ENCODE measurements at places on chromosomes 11 and 22. TPM values are rescaled to one million over a fixed set of nuclear protein-coding genes. Genes with fewer than 3 reads are reported as not detected.

- peak; percentile 95 for DNase-seq
Observed at GRCh38 chr11:65420979-65421793, 1.4 kb upstream of the NEAT1 start.

- DNase-seq, result peak; percentile 20
Observed at GRCh38 chr11:76918941-76919386, 58.2 kb downstream of the ACER3 start.

DNA sequence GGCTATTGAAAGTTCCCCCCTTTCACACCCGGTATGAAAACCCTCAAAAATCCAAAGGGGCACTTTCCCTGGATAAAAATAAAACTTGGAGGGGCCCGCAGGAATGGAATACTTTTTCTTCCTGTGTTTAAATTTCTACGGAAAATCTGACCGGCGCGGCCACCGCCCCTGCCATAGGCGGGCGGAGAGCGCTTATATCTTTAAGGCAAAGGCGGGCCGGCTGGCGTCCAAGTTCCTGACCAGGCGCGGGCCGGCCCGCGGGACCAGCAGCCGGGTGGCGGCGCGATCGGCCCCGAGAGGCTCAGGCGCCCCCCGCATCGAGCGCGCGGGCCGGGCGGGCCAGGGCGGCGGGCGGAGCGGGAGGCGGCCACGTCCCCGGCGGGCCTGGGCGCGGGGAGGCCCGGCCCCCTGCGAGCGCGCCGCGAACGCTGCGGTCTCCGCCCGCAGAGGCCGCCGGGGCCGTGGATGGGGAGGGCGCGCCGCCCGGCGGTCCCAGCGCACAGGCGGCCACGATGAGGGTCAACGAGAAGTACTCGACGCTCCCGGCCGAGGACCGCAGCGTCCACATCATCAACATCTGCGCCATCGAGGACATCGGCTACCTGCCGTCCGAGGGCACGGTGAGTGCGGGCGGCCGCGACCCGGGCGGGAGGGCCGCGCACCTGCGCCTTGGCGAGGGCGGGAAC, at the start of gene ANO1:
ANO1 (plus strand) TSS at position 223 of the 686 bp plus-strand sequence; CDS start at position 513, 290 bp downstream.
- DNase-seq, result no peak

- DNase-seq, result no peak
Observed at GRCh38 chr11:122270535-122270934, 154.5 kb upstream of the BLID start.

DNA sequence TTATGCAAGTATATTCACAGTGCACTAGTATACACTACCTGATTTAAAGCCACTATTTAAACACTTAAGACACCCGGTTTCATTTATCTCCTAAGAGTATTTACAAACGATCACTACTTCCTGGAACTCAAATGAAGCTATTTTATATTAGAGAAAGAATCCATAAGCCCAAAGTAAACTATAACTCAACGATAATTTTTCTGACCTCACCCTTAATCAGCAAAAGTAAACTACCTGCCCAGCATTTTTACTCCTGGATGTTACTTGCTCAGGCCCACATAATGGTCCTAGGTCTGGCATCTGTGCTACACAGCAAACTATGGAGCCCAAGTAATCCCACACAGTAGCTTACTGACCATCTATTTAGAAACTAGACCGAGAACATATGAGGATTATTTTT, 33.4 kb downstream of the TSG101 start:
- no peak for DNase-seq

GRCh38 chr11:106950067-106950491, 68.2 kb downstream of the GUCY1A2 start:
- no peak for DNase-seq

DNA sequence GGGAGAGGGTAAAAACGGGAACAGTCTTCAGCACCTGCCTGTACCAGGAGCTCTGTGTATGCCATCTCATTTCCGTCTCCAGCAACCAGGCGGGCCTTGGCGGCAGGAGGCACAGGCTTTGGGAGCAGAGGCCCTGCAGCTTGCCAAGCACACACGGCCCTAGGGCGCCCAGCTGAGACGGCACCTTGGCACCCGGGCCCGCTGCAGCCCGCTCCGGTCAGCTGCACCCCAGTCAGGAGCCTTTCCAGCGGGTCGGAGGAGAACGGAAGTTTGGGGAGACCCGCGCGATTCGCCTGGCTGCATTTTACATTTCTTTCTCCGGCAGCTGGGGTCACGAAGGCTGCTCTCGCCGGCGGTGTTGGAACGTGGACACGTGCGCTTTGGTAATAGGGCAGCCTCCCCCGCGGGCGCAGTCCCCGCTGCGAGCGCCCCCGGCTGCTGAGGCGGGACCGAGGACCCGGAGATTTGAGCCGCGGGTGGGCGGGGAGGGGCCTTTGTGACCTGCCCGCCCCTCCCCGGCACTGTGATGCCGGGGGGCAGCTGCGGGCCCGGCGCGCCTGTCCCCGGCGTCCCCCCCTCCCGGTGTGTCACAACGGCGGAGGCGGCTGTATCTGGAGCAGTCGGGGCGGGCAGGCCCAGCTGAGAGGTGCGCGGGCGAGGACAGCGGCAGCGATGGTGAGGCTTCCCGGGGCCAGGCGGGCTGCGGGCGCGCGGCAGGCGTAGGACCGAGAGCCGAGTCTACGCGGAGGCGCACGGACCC, at the start of gene TUBA8:
TUBA8 (plus strand) TSS at position 616 of the 760 bp plus-strand sequence; CDS start at position 673, 57 bp downstream.
- no peak for DNase-seq

DNA sequence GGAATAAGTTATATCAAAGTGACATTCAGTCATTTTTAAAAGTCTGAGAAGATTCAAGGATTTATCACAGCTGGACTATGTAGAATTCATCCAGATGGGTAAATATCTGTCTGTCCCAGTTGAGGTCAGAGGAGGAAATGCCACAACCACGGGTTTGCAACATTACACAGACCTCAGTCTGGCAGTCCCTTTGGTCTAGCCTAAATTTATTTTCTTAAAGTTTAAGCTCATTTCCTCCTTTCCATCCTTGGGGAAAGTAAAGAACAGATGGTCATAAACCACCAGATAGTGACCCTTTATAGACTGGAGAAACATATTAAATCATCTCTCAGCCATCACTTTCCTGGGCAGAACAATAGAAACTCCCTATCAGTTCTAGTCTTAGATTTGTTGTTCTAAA, 238.4 kb upstream of the DDI1 start:
- peak; percentile 53 for DNase-seq

DNA sequence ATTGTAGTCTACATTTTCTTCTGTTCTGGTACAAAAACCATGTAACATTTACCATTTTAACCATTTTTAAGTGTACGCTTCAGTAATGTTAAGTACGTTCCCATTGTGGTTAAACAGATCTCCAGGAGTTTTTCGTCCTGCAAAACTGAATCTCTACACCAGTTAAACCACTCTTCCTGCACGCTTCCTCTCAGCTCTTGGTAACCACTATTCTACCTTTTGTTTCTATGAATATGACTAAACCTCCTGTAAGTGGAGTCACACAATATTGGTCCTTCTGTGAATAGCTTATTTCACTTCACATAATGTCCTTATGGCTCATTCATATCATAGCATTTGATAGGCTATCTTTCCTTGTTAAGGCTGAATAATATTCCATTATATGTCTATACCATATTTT, 7.1 kb upstream of the EXT2 start:
- no peak for DNase-seq

GRCh38 chr22:19407649-19408606, 23.6 kb downstream of the HIRA start:
- no peak for DNase-seq

GRCh38 chr11:57703341-57703740, 8.7 kb downstream of the MED19 start:
- no peak for DNase-seq

DNA sequence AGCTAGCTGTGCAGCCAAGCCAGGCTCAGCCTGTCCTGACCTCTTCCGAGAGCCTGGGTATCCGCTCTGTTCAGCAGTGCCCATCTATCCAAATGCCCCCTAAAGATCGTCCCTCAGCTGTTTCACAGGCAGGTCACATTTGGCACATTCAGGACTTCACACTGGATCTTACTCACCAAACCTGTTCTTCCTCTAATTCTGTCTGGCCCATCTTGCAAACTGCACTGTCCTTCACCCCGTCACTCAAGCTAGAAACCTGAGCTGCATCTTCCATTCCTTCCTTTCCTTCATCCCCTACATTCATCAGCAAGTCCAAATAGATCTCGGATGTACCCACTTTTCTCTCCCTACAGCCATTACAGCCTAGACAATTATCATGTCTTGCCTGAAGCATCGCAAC, 60.7 kb upstream of the CSNK2A3 start:
- DNase-seq, result no peak

GRCh38 chr22:39087881-39088684, 9.0 kb upstream of the APOBEC3H start:
- no peak for DNase-seq

DNA sequence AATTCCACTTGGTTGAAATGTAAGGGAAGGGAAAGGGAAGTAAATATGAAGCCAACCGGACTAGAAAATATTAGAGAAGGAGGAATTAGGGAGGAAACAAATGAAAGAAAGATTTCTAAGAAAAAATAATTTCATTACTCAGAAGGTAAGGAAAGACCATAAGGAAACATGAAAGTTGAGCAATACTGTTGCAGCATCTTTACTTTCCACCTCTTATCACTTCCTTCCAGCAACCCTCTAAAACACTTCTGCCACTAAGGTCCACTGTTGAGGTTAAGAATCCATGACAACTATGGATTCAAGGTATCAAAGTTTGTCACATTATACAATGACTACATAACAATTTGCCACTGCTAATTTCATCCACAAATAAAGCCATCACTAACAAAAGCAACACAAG, 308.6 kb downstream of the DLG2 start:
- DNase-seq, result no peak

Gene OR51E1
- not detected for total RNA-seq

Gene MUC2
- total RNA-seq, result not detected

Gene KCNJ5
- total RNA-seq, result not detected

Gene MMP13
- not detected for total RNA-seq

Gene NAALADL1
- total RNA-seq, result 10.7 TPM

Gene MUC6
- not detected for total RNA-seq

Gene CRYAB
- 0.33 TPM for total RNA-seq

Gene MAJIN
- not detected for total RNA-seq

Gene NLRP14
- 0.40 TPM for total RNA-seq

Measured in pulmonary artery endothelial cell (primary cell).